ENCODE measurements at places on chromosomes 11 and 22. TPM values are rescaled to one million over a fixed set of nuclear protein-coding genes. Genes with fewer than 3 reads are reported as not detected.

DNA sequence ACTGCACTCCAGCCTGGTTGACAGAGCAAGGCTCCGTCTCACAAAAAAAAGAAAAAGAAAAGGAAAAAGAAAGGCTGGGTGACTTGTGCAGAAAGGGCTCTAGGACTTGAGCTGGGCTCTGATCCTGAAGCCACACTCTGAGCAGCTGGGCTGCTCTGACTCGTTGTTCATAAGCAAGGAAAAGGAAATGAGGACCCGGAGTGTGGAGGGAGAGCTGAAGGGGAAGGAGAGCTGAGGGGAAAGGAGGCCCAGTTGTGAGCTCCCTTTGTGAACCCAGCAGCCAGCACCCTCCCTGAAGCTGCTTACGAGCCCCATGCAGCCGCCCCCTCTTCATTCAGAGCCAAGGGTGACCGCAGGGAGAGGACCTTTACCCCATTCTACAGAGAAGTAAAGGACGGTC is 12.3 kb upstream of the SH3BP1 start:
- ATAC-seq, result no peak

DNA sequence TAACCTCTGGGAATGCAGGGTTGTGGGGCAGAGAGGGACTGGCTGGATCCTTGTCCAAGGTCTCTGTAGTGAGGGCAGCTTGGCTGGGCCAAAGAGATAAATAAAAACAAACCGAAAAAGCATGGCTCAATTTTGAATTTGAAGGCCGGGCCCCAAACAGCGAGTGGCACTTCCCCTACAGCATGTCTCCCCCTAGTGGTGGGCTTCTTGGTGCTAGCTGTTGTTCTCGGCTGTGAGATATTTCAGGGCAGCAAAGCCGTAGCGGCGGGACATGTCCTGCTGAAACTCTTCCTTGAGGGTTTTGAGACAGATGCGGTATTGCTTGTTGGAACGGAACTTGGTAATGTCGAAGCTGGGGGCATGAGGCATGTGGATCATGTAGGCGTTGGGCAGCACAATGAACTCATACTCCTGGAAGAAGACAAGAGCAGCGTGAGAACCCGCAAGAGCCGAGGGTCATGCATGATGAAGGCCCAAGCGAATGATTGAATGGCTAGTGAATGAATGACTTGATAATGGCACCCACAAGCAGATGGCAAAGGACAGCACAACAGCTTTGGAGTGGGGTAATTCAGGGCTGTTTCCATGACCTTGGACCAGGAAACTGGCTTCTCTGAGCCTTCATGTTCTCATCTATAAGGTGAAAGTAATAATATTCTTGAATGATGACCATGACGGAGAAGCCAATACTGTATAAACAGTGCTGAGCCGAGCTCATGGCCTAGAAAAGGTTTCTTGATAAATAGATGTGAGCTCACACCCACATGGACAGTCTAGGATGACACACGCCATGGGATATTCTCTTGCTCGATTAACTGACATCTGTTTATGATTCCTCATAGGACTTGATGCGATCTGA is 216.3 kb upstream of the SYN3 start:
- no peak for ATAC-seq

The GAB4 gene
- total RNA-seq, result not detected

GRCh38 chr22:47060718-47061117 is 298.3 kb downstream of the TBC1D22A start:
- ATAC-seq, result no peak

The DGCR6 gene
- 3.6 TPM for total RNA-seq

All from motor neuron (in vitro differentiated cells).